SW480 (cell line): ENCODE measurements at places on chromosomes 3 and 15.

DNA sequence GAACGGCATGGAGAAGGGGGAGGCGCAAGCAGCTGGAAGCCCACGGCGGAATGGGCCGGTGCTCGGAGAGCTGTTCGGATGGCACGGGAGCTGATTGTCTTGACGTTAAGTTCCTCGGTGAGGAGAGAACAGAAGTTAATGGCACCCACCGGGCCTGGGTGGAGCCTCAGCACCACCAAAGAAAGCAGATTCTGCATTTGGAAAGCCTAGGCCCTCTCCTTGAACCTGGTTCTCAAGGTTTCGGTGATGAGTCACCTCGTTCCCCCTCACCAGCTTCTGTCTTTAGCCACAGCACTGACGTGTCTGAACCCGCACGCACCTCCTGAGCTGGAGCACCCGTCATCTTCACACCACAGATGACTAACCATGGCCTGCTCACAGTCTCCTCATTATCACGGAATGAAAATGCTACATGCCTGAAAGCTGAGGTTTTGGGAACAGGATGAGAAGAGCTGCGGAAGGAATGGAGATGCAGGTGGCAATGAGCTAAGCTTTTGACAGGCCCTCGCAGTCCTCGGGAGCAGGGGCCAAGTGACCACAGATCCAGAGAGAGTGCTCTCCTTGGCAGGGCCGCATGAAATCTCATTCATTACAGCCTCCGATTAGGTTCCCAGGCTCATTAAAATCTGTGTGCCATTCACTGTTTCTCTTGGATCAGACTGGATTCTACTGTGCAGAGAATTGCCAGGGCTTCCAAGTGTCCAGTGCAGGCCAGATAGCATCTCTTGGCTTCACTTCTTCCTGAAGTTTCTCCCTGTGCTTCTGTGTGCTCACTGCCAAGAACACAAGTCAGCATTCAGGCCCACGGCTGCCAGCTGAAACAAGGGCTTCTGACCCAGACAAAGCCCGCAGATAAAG lies 96.3 kb upstream of the DLG1 start:
- DNase-seq, result peak; percentile 97

DNA sequence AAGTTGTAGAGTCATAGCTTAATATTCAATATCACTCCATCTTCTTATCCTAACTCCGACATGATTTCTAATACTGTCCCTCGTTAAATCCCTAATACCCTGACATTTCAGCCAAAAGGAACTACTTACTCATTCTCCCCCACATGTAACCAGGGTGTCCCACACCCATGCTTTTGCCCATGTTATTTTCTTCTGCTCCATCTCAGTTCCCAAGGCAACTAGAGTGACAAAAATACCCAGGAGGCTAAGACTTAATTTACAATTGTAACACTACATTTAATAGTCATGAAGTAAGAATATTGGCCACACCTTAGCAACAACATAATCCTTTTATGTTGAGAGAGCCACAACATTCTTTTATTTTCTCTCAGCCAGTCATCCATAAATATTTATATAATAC lies 248.5 kb upstream of the TGFBR2 start:
- DNase-seq, result peak; percentile 33

DNA sequence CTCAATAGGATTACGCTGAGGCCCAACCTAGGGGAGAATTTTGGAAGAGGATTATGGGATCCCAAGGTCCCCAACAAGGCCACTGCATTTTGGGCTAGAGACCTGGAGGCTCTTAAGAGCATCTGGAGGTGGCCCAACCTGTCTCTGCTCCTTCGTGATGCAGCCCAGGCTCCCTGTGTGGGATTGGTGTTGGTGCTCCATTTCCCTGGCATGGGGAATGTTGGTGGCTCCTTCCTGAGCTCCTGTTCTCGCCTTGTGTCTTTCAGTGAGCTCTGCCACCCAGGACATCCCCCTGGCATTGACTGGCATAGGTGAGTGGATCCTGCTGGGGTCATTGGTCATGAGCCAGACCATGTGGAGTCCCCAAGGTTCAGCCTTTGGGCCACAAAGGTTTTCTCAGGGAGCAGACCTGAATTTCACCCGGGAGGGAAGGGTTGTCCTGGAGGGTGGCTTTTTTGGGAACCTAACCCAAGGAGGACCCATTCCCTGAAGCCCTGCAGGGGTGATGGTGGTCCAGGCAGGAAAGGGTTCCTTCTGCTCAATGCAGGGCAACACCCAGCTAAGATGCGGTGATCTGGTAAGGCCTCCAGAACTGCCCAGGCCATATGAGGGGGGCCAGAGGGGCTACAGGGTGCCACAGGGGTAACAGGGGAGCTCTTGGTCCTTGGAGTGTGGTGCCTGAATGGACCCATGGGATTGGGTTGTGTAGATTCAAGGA lies 202.5 kb downstream of the UBE3A start:
- no peak for DNase-seq

DNA sequence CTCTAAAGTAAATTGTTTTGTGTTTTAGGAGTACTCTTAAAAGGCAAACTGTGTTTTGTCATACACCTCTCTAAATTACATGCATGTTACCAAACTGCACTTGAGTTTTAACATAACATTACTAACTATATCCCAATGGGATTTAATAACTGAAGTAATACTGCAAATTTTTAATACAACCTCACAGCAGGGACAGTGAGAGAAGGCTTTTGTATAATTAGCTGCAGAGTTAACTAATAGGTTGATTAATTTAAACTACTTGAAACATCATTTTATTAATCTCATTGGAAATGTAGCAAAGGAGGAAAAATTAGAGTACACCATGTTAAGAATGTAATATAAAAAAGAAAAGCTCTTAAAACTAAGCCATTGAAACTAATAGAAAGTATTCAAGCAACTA lies 417.3 kb downstream of the CADM2 start:
- no peak for DNase-seq

DNA sequence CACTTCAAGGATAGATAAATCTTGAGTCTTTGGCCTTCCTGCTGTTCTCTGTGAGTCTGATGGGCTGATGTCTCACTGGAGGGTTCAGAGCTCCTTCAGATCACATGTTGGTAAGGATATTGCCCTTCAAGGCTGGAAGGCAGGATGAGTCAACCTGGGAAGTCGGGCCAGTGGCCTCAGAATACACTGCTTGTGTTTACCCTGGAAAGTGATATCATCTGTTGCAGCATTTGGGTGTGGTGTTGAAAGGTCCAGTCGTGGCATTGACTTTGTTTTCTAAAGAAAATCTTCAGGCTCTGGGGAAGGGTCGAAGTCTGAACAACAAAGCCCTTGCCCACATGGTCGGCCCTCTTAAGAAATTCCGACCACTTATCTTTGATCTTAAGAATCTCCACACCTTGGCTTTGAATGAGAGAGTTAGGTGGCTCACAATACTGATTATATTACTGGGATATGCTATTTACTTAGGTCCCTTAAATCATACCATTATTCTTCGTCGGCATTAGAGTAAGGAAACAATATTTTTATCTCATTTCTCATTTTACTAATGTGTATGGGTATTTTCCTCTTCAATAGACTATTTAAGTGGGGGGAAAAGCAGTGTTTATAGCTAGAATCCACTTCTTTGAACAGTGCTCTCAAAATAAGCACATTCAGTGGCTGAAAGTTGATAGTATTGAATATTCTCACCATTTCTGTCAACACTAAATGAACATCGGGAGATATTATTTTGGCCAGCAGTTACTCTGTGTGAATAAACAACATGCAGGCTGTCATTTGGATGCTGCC lies 303.9 kb upstream of the RASGRP1 start:
- peak; percentile 25 for DNase-seq

- DNase-seq, result no peak
Measured at GRCh38 chr15:69921626-69922619, 175.8 kb downstream of the TLE3 start.

- DNase-seq, result no peak
Measured at GRCh38 chr3:181948286-181948685, 236.6 kb downstream of the SOX2 start.

DNA sequence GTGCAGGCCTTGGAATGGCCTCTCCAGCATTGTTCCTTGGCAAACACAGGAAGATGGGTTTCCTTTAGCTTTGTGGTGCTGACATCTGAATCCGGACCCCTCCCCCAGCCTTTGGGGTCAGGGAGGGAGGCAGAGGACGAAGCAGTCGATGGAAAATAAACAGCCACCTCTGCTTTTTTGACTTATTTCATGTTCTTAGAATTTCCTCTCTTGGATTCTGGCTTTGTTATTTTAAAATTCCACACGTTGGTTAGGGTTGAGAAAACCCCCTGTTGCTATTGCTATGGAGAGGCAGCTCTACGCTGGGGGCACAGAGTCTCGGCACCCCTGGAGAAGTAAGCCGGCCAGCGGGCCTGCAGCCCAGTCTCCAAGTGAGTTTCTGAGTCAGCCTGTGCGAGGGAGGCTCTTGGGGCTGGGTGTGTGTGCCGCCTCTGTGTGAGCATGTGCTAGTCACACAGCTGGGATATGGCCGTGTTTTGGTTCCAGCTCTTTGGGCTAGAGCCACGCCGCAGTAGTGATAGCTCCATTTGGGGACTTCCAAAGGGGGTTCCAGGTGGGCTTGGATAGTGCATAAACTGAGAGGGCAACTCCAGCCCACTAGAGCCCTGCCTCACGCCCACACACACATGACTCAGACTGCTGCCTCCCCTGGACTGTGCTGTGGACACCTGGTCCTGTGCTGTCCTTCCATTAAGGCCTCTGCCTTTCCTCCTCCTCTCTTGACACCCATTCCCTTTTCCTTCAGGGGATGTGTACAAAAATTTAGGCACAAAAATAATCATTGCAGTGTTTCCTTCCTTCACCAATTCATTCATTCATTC lies 58.8 kb downstream of the AMOTL2 start:
- DNase-seq, result no peak

- no peak for DNase-seq
Measured at GRCh38 chr3:162142511-162142910, 645.9 kb downstream of the OTOL1 start.

- DNase-seq, result no peak
Measured at GRCh38 chr15:69624155-69624520, 171.5 kb downstream of the RPLP1 start.
